ENCODE measurements at places on chromosomes 2 and 18.
A peak's percentile ranks its signal among the peaks of the same experiment; 100 is the strongest.

GRCh38 chr18:8504880-8505435 lies 104.3 kb upstream of the RAB12 start:
- no peak for DNase-seq

GRCh38 chr2:209633911-209634310 lies 137.7 kb upstream of the UNC80 start:
- DNase-seq = no peak

- no peak for DNase-seq
These were observed 228.7 kb downstream of the ARHGAP15 start for GRCh38 chr2:143357966-143358365.

DNA sequence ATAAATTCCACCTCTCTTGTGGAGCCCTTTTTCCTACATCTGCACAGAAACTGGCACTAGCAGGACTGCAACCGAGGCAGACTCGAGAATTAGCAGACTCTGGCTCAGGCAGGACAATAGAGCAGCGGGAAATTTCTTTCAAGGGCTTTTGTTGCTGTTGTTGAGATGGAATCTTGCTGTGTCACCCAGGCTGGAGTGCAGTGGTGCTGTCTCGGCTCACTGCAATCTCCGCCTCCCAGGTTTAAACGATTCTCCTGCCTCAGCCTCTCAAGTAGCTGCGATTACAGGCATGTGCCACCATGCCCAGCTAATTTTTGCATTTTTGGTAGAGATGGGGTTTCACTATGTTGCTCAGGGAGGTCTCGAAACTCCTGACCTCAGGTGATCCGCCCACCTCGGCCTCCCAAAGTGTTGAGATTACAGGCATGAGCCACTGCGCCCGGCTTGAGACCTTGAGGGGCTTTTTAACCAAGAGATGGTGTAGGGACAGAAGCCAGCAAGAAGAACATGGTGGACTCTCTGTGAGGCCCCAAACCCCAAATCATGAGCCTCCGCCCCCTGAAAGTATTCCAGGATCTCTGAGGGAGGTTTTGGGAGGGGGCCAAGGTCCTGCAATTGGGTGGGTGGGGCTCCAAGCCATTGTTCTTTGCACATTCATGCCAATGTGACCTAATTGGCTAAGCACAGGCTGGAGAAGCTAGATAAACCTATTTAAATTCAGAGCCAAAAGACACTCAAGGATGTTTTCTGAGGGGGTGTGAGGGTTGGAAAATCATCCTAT lies 68.4 kb upstream of the MSH2 start:
- no peak for DNase-seq

DNA sequence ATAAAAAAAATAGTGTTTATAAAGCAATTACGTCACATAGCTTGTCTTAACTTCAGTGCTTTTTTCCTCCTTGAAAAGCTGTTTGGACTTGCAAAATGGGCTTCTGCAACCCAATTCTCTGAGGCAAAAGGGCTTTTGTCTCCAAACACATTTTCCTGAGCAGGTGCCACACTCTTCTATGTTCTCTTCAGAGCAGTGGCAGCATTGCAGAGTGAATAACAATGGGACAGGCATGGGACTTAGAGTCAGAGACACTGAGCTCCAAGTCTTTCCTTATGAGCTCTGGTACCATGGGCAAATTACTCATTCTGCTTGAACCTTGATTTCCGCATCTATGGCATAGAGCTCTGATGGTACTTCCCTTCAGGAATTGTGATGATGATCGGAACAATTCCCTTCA lies 149.0 kb downstream of the ARL6IP6 start:
- DNase-seq = no peak

DNA sequence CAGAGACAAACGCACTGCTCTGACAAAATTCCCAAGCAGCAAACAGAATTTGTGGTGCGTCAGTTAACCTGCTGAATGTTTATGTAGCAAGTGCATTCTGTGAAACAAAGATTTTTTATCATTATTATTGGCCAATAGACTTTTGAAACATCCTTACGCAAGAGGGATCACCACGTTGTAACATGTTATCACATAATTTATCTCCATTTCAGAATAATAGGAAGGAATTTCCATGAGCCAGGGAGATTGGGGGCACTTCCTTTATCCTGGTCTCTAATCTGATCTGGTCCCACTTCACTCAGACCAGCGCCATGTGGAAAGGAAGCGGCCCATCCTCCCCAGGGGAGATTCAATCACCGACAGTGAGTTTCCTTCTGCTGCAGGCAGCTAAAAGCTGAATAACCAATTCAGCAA lies 166.1 kb downstream of the PID1 start:
- DNase-seq = no peak

- DNase-seq = no peak
These were observed 126.3 kb downstream of the NRP2 start for GRCh38 chr2:205808486-205809121.

DNA sequence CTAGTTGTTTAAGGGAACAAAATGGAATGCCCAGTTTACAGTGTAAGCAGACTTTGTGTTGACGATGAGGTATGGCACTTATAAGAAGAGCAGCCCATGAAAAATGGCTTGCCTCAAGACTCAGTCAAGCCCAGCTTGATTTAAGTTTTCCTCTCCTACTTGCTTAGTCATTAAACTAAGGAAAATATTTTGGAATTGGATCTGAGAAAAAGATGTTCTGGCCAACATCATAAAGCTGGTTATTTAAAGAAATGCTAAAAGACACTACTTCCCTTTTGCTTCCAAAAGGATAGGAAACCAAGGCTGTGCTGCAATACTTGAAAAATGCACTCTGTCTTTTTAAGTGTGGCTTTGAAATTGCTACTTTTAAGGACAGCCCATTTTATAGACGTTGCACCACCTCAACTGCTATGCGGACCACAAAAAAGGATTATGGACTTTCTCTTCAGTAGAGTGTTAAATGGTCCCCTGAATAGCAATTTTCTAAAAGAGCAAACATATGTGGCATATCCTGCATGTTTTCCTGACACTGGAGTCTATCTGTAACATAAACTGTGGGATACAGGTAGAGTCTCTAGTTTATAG lies 32.1 kb downstream of the CCDC141 start:
- DNase-seq = no peak

GRCh38 chr2:145918951-145919350 lies 1399.0 kb upstream of the ZEB2 start:
- no peak for DNase-seq

GRCh38 chr2:64463781-64464180 lies 9.8 kb downstream of the LGALSL start:
- DNase-seq = no peak

GRCh38 chr18:29176681-29177080 lies 999.8 kb upstream of the CDH2 start:
- no peak for DNase-seq

GRCh38 chr2:127712999-127713398 lies 11.7 kb downstream of the SFT2D3 start:
- no peak for DNase-seq

DNA sequence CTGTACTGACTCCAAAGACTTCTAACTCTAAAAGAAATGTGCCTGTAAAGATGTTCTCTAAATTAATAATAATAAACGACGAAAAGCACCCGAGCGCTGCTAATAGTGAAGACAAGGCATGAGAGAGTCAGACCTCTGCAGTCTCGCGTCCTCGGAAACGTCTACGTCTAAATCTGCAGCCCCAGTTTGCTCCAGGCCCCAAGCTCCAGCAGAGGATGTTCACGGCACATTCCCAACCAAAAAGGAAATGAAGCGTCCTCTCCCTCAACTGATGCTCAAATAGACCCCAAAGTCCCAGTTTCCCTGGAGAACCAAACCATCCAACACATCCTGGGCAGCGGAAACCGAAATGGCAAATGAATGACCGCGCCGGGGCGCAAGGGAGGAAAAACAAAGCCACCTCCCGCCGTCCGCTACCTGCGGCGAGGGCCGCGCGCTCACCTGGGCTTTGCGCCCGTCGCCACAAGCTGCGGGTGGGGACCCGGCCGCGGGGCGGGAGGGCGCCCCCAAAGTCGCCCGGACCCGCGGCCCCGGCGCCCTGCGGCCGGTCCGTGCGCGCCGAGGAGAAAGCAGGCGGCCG lies 47.1 kb upstream of the CCDC150 start:
- no peak for DNase-seq

DNA sequence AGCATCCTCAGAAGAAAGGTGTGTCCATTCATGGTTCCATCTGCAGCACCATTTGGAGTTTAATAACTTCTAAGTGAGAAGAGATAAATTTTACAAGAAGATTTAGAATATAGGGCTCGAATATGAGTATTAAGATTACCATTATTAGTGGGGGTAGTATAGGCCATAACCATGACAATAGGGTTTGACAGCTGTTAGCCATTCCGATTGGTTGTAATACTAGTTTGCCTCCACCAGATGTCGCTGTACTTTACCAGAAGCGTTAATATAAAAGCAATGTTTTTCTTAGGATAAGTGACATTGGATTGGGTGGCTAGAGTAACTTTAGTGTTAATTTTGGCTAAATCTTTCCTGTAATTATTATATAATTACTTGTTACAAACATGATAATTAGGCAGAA lies 107.5 kb upstream of the SRD5A2 start:
- no peak for DNase-seq

- no peak for DNase-seq
These were observed 33.9 kb upstream of the FOSL2 start for GRCh38 chr2:28358668-28359201.

DNA sequence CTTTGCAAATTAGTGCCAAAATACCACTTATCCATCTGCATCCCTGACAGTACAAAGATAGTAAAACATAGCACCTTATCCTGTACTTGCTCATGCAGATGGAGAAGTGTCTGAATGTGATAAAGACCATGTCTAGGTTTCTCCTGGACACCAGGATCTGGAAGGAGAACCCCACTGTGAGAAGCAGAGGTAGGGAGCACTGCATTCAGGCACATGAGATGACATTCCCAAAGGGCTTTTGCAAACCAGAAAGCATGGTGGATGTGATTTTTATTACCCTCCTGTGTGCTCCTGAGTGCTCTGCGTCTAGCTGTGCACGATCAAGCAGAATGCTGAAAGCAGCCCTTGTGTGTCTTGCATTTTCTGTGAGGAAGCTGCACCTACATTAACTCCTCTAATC lies 857.6 kb upstream of the ID2 start:
- no peak for DNase-seq

DNA sequence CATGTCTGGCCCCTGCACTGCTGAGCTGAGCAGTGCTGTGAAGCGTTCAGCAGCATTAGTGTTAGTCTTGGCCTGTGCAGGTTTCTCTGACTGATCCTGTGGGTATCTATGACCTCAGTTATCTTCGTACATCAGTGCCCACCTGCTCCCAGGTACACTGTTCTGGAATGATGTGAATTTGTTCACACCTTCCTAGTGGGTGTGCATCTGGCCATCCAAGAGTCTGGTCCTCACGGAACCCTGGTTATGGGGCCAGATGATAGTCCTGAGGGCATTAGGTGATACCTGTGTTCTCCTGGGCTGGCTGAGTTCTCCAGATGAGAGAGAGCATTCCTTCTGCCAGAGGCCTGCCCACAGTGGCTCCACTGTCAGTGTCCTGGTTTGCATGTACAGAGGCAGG lies 57.2 kb downstream of the INPP4A start:
- no peak for DNase-seq

DNA sequence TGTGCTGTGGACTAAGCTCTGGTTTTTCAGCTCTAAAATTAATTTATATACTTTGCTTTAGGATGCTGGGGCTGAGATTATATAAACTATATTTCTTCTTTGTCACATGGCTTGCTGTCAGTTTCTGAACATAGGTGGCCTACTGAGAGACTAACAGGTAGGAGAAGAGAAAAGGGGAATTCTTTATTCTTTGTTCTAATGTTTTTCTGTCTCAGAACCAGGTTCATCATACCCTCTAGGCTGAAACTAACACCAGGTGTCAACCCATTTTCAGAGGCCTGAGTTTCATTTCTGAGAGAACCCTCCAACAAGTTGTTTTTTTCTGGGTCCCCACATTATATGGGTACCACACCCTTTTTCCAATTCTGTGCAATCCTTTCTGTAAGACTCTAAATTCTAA lies 843.6 kb downstream of the TRIB2 start:
- DNase-seq = no peak

- DNase-seq = no peak
These were observed 83.3 kb downstream of the ICOS start for GRCh38 chr2:204019572-204020501.

GRCh38 chr2:220394433-220394832 lies 767.0 kb downstream of the SLC4A3 start:
- no peak for DNase-seq

DNA sequence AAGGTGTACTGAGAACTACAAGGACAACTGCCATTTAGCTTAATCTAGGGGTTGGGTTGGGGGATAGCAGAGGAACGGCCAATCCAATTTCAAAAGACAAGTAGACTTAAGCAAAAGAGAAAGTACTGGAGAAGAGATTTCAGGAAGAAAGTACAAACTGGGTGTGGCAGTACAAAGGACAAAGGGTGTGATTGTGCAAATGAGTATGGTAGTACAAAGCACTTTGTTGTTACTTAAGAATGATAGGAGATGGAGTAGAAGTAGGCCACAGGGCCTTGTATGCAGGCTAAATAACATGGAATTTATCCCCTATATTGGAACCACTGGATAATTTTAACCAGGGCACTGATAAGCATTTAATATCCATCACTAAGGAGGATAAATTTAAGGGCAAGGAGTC lies 4.7 kb upstream of the ORC2 start:
- no peak for DNase-seq

GRCh38 chr2:121832412-121833357 lies 77.2 kb downstream of the TSN start:
- DNase-seq = no peak

DNA sequence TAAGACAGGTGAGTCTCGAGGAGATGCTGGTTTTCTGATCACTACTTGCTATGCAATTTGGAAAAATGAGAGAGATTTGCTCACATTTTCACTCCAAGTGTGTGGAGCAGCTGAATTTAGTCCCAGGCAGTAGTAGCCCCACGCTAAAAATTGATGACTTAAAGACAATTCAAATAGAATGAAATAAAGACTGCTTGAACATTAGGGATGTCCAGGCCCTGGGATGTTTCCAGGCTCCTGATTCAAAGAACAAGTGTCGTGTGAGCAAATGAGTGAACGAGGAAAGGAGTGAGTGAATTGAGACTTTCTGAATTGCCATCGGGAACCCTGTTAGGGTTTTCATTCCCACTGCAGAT lies 37.3 kb upstream of the MRPL19 start:
- no peak for DNase-seq

DNA sequence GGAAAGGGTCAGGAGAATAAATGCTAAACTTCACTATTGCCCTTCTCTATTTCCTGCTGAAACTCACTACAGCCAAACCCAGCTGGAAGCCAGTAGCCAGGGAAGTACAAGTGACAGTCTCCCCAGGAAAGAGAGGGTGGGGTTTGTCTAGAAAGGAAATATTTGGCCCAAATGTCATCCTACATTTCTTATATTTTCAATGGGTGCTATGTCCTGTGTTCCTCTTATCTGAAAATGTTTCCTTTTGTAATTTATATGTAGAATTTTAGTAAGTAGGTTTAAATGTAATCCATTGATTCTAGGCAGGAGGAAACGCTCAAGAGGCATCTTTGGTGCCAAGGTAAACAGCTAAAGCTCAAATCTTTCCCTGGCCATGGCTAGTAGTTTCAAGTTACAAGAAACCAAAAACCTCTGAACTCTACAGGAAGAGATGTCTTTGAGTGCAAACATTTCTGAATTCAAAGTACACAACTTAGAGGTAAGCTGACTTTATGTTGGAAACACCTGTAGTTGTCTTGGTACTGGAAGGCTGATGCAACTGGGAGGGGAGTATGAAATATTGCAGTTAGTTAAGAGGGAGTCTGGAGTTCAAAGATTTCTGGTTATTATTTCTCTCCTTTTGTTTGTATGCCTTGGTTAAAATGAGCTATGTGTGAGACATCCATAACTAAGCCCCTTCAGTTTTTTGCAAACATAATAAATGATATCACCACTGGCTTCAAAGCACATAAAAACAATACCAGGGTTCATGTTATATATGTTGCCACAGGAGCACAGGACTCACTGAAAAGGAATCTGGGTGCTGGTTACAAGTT lies 356.1 kb upstream of the ZC3H15 start:
- peak; percentile 18 for DNase-seq

Measured in fibroblast of skin of left biceps (primary cell).